ENCODE measurements at places on chromosomes 5 and 9.

DNA sequence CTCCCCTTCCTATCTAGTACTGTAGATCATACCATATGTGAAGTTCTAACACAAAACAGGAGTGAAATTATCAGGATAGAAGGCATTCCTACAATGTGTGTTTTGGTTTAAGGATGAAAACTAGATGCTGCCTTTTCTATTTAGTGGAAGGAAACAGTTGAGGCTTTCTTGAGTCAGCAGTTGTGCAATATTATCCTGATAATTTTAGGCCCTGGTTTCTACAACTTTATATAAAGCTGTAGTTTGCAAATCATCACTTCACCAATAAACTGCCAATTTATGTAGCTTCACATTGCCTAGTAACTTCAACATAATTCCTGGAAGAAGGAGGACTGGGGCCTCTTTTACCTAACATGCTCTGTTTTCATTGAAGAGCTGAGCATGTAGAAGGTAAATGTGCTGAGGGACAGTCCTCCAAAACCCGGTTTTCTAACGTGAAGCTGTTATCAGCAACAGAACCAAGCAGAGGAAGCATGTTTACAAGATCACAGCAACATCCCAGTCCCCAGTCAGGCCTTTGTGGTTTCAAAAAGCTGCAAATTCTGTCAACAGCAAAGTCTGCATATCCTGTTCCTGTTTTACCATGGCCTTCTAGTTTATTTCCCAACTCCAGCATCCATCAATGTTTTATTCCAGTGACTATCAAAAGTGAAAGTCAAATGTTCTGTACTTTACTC, 513.4 kb upstream of the MEF2C start:
- no peak for DNase-seq

DNA sequence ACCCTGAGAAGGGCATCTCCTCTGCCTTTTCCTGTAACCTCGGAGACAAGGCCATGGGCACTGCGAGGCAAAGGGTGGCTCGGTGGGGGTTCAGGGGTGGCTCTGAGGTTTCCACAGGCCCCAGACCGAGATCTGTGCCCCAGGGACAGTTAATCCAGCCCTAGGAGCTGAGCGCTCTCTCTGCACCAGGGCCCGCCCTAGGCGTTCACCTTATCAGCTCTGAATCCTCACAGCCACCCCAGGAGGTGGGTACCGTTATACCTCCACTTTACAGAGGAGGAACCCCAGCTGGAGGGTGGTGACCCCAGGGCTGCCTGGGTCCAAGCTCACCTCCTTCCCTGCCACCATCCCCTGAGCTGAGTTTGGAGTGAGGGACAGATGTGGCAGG, 2.3 kb upstream of the ENG start:
- DNase-seq: no peak

- DNase-seq: no peak
Observed at GRCh38 chr9:109789971-109790370, 10.0 kb downstream of the PALM2AKAP2 start.

- DNase-seq: no peak
Observed at GRCh38 chr5:116451066-116451465, 123.6 kb downstream of the SEMA6A start.

DNA sequence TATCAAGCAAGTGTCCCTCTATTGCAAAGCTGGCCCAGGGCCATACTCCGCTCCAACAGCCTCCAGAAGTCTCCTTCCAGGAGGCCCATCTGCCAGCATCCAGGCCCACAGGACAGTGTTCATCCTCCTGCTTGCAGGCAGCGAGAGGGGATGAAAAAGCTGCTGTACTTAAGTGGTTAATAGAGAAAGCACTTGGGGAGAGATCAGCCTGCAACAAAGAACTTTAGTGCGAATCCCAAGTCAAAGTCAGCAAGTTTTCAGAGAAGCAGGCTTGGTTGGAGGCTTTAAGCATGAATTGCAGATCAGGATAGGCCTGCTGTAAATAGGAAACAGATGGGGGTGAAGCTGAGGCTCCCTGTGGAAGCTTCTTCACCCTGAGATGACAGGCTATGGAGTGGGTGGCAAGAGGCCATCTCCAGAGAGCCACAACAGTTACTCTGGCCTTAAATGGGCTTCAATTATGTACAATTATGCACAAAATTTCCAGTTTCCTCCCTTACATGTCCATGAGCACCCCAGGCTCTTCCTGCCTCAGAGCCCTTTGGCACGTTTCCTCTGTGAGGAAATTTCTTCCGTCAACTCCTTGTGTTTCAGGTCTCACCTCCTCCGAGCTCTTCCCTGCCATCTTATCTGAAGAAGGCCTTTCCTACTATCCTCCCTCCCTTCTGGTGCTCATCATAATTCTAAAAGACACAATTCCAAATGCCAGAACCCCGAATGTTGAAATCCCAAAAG, 98.0 kb upstream of the NR3C1 start:
- peak; percentile 25 for DNase-seq

DNA sequence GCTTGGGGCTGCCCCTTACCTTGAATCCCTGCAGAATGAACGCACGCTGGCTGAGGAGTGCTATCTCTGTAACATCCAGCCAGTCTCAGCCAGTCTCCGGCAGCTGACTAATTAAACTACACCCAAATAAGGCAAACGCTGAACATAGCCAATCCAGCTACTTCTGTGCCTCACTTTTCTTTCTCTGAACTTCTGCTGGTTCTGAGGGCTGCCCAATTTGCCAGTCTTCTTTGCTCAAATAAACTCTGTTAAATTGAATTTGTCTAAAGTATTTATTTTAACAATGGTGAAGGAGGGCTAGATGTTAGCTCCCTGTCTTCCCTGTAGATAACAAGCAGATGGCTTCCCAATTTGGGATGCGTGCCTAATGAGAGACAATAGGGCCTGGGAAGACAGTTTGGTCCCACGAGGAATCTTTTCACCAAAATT, 154.0 kb upstream of the NFIL3 start:
- DNase-seq: no peak

- no peak for DNase-seq
Observed at GRCh38 chr9:101342595-101342994, 42.2 kb downstream of the BAAT start.

- DNase-seq: peak; percentile 85
Observed at GRCh38 chr9:105054491-105054890, 126.5 kb upstream of the ABCA1 start.

GRCh38 chr5:132467287-132467984, 23.1 kb downstream of the IRF1 start:
- no peak for DNase-seq

DNA sequence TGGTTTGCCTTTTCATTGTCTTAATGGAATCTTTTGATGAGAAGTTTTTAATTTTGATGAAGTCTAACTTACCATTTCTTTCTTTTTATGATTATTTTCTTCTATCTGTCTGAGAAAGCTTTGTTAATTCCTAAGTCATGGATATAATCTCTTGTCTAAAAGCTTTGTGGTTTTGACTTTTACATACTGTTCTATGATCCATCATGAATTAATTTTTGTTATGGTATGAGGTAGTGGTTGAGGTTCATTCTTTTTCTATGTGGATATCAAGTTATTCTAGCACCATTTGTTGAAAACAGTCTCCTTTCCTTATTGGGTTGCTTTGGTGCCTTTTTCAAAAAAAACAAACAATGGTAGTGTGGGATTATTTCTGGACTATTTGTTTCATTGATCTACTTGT, 20.4 kb downstream of the FBXO10 start:
- DNase-seq: peak; percentile 77

DNA sequence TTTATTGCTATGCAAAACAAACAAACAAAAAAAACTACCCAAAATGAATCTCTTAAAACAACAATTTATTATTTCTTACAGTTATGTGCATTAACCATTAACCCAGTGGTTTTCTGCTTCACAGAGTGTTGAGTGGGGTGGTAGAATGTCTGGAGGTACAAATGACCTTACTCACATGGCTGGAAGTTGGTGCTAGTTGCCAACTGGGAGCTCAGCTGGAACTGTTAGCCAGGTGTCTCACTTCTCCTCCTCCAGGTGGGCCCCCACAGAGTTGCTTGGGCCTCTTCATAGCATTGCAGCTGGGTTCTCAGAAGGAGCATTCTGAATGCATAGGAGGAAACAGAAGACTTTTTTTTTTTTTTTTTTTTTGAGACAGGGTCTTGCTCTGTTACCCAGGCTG, 10.5 kb upstream of the B4GALT1 start:
- no peak for DNase-seq

- DNase-seq: no peak
Observed at GRCh38 chr9:36442710-36443109, 42.6 kb upstream of the RNF38 start.

GRCh38 chr5:43367909-43368669, 44.1 kb downstream of the CCL28 start:
- peak; percentile 4 for DNase-seq

DNA sequence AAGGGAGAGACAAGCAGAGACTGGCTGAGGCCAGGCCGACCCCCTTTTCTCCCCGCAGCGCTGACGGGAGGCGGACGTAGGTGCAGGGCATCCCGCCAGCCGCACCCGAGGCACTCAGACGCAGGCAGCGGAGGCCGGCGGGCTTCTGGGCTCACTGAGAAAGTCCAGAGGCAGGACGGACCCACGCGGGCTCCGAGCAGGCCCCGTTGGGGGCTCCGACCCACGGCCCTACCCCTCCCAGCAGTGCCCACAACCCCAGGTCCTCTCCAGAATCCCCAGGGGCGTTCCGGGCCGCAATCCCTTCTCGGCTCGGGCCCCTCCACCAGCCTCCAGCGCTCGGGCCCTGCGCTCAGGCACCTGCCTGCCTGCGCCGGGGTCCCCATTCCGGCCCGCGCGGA, 543 bp downstream of the MTMR12 start:
- DNase-seq: peak; percentile 64

DNA sequence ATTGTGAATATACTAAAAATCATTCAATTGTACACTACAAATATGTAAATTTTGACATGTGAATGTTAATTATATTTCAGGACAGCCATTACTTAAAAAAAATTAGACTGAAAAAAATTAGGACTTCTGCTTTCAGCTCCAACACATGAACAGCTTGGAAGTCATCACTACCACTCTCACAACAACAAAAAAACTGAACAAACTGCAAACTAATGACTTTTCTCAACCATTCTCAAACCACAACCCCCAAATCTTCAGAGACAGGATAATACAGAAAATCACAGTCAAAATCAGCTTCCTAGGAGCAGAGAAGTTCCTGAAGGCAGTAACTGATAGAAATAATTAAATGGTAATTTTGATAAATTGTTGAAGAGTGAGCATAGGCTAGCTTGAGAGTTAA, 686.4 kb downstream of the TLE1 start:
- no peak for DNase-seq

DNA sequence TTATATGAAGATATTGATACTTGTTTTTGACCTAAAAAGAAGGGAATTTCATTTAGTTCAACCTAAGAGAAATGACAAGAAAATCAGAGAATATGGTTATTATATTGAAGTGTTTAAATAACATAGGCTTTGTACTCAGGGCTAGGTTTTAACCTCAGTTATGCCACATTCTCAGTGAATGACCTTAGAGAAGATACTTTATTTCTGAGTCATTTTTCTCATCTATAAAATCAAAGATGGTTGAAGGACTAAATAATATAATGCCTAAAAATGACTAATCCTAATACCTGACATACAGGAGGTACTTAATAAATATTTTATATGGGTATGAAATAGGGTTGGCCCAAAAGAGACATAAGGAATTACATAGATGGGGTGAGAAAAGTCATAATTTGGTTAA, 32.3 kb downstream of the DIMT1 start:
- DNase-seq: peak; percentile 20

DNA sequence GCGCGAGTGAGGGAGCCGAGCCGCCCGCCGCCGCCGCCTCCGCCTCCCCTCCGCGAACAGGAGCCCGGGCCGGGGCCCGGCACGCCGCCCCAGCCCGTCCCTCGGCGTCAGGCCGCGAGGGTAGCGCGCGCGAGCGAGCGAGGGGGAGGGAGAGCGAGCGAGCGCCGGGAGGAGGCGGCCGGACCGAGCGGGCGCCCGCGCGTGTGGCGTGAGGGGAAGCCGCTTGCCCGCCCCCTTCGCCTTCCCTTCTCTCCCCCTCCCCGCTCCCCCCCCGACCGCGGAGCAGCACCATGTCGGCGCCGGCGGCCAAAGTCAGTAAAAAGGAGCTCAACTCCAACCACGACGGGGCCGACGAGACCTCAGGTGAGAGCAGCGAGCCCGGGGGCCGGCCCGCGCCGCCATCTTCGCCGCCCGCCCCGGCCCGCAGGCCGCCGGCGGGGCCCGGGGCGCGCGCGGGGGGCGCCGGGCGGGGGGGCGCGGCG, 312 bp downstream of the SET start:
- no peak for DNase-seq

DNA sequence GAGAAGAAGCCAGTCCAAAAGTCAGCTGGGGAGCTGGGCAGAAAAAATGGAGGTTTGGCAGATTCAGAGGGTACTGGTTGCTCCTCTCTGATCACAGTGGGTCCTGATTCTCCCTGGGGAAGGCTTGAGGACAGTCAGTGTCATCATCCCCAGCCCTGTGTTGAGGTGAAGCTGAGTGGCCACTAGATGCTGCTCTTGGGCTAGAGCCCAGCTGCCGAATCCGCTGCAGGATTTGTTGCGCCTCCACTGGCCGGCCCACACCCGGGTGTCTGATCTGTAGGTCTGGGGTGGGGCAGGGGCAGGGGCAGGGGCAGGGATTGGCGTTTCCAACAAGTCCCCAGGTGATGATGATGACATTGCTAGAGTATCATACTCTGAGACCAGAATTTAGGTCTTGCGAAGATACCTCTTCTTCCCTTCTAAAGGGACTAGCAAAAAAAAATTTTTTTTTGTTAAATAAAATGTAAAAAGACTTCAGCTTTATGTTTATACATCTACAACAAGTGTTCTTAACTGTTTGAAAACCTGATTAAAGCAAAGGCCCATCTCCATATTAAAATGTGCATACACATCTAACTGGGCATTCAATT, 106.8 kb downstream of the PDE6A start:
- DNase-seq: peak; percentile 69

DNA sequence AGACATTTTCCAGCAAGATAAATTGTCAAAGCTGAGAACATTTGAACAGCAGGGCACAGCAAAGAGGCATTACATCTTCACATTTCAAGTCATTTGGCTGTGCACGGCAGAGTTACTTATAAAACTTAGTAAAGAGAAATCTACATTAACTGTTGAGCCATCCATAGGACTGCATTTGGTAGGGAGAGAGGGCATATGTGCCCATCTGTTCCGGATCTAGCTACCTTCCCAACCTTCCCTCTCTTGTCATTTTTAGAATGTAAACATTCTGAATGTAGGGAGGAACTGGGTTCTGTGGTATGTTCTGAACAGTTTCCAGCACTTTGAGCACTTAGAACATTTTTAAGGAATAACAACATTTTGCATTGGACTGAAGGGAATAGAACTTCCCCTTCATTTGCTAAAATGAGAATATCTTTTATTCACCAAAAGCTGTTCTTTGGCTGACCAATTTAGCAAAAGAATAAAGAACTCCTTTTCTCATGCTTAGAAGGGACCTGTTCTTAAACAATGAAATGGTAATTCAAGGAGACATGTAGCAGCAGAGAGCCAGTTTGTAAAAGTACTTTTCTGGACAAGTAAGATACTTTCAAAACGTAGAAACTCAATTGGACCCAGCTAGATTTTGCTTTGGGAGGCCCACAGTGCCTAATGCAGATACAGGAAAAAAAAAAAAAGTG, 104.4 kb downstream of the CETN3 start:
- no peak for DNase-seq

- DNase-seq: no peak
Observed at GRCh38 chr5:74624931-74625505, 15.5 kb downstream of the ENC1 start.
